ENCODE measurements at places on chromosomes 1 and 21.

DNA sequence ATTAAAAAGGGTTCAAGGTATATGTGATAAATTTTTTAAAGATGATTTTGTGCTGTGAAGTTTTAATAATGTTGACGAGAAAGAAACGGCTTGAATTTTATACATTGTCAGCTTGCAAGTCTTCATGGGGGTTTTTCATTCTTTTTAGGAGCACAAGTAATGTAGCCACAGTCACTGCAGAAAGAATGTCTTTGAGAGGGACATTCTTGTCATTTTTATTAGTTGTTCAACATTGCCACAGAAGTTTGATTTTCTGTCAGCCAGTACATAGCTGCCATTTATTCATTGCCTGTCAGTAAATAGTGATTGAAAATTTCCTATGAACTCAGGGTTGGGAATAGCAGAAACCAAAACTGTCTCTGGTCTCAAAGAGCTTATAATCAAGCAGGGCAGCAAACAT is 156.3 kb downstream of the DHRS3 start:
- no peak for DNase-seq

DNA sequence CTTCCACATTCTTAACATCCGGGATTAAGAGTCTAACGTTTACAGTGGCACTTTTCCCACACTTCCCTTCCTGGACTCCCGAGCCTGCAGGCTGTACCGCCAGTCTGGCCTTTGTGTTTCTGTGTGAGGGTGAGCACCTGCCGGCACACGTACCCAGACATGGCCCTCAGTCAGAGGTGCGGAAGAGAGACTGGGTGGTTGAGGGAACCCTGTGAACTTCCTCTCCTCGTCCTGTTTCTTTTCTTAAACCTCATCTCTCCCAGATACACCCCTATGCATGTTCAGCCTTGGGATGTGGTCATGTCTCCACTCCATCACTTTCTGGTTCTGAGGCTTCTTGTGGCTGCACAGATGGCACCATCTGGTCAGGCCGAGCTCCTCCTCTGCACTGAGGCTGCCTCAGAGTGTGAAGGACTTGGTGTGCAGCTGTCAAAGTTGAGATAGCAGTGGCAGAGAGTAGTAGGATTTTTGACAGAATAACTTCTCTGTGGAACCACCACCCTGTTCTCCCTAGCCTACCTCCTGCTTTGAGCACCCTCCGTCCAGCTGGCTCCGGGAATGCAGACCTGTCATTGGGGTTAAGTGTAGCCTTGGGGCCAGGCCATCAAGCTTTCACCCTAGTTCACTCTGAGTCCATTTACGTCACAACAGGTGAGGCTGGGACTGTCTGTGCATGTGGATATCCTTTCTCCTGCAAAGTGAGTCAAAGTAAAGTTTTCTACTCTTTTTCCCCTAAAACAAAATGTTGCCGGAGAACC is 31.4 kb downstream of the VASH2 start:
- peak; percentile 36 for DNase-seq

DNA sequence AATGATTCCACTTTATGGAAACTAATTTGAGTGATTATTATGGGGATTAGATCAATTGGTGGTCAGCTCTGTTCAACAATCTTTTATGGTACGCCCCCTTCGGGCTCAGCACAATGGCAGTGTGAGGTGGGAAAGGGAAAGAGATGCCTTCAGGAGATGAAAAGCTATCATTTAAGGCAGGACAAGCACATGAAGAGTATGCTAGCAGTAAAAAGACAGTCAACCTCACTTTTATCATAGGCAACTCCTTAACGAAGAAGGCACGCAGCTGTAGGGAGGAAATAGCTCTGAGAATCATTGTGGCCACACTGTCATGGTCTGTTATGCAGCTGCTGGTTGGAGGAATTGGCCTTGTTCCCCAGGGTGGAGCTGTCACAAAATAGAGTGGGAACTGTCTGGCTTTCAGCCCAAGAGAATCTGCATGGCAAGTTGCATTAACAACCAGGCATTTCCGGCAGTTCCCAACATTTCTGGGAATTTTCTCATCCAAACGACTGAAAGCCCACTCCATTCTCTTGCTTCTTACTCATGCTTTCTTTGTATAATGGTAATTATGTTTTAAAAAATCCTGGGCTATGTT is 54.4 kb upstream of the BCL10 start:
- DNase-seq, result no peak

DNA sequence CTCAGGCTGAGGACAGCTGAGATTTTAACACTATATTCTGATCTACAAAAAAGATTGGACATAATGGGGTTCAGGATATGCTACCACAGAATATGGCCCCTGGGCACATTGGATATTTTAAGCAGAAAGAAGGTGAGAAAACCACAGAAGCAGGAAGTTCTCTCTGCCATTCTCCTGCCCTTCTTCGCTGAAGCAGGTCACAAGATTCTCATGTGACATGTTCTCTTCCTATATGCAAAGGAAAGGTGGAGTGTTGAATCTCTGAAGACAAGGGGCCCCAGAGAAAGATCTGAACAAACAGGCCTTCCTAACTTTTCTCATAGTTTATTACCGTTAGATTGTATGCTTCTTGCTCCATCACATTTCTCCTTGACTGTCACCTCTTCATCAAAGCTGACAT is 285.7 kb downstream of the S1PR1 start:
- DNase-seq, result no peak

GRCh38 chr1:37325010-37325409 is 149.4 kb upstream of the ZC3H12A start:
- no peak for DNase-seq

- DNase-seq, result no peak
Observed at GRCh38 chr1:60402816-60403215, 329.2 kb upstream of the C1orf87 start.

DNA sequence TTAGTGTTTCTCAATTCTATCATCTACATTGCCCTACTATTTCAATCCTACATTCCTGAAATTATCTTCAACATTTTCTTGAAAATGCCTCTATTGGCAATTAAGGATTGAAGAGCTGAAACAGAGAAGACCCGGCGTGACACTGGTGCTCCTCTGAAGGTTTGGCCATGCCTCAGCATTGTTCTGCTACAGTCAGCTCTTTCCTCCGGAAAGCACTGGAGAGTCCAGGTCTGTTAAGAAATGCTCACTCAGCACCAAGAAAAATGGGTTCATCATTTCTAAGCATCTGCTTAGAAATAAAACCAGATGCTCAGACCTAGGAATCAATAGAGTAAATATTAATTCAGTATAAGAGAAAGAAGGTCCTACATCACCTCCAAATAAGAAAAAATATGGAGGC is 58.8 kb downstream of the WARS2 start:
- DNase-seq, result no peak

GRCh38 chr1:177281901-177282300 is 111.1 kb downstream of the BRINP2 start:
- DNase-seq, result no peak

DNA sequence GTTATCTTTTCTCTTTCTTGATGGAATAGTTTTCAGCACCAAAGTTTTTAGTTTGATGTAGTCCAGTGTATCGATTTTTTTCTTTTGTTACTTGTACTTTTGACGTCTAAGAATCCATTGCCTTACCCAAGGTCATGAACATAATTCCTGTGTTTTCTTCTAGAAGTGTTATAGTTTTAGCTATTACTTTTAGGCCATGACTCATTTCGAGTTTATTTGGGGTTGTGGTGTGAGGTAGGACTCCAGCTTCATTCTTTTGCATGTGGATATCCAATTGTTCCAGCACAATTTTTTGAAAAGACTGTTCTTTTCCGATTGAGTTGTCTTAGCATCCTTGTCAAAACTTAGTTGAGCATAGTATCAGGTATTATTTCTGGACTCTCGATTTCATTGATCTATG is 79.4 kb upstream of the SELENON start:
- DNase-seq, result no peak

DNA sequence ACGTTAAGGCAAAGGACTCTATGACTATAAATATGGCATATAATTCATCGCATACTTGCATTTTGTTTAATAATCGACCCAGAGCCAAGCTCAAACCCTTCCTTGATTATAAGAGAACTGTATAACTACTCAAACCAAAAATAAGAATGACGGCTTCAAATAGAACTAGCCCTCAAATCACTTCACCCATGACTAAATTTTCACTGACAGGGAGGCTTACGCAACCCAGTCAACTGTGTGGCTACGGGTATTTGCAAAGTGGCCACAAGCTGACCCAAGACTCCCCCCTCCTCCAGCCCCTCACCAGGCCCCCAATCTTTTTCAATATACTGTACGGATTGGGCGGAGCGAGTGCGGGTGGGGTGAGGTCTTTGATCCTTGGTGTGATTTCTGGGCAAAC is 268.3 kb downstream of the ASTN1 start:
- DNase-seq, result no peak

DNA sequence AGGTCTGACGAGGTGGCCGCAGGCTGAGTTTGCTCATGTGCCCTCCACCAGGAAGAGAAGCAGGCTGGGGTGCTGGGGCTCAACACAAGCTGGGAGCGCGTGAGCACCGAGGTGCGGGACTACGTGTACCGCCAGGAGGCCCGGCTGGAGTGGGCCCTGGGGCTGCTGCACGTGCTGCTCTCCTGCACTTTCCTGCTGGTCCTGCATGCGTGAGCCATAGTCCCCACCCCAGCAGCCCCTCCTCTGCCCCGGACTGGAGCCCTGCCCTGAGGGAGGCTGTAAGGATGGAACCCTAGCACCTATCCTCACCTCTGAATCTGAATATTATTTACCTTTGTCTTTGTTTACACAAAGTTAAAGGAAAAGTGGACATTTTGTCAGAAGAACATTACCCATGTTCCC is 7.8 kb upstream of the ADAM15 start:
- DNase-seq, result no peak

- no peak for DNase-seq
Observed at GRCh38 chr1:36834586-36834985, 199.7 kb downstream of the GRIK3 start.

- DNase-seq, result no peak
Observed at GRCh38 chr21:34595457-34595856, 19.5 kb downstream of the RCAN1 start.

GRCh38 chr1:58249737-58250586 is 296.6 kb downstream of the OMA1 start:
- peak; percentile 75 for DNase-seq

GRCh38 chr1:36160388-36160948 is 4.5 kb downstream of the MAP7D1 start:
- DNase-seq, result no peak

- DNase-seq, result no peak
Observed at GRCh38 chr1:87437663-87438295, 109.1 kb downstream of the LMO4 start.

DNA sequence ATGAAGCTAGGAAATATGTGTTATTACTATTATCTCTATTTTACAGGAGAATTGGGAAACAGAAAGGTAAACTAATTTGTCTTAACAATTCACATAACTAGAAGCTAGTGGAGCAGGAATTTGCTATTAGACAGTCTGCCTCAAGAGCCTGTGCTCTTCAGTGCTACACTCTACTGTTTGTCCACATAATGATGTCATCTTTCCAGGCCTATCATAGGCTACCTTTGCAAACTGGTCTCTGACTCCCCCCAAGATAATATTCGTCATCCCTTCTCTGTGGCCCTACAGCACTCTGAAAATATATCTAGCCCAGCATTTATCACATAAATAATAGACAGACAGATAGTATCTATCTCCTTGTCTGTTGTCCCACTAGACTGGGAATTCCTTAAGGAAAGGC is 34.1 kb downstream of the TRIT1 start:
- no peak for DNase-seq

GRCh38 chr1:235511470-235512240 is 7.4 kb upstream of the B3GALNT2 start:
- DNase-seq, result no peak

- DNase-seq, result no peak
Observed at GRCh38 chr21:28356422-28356821, 636.3 kb downstream of the LTN1 start.

DNA sequence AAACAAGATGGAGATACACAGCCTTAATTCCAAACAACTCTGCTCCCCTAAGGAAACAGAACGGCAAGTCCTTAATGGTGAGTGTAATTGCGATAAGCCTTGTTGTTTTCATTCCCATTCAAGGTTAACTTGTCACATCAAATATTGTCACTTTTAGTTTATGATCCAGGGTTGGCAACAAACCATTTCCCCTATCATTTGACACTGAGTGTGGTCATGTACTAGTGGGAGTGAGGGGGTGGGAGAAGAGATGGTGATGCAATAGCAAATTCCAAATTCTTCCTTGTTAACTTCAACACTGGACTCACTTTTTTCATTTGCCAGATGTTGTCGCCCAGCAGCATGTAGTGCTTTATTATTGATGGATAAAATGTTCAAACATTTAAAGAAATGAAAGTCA is 140.4 kb downstream of the ZNF326 start:
- no peak for DNase-seq

- DNase-seq, result no peak
Observed at GRCh38 chr1:117928881-117929342, 509 bp downstream of the GDAP2 start.

- no peak for DNase-seq
Observed at GRCh38 chr1:89822109-89822962, 1.5 kb downstream of the LRRC8D start.

- no peak for DNase-seq
Observed at GRCh38 chr1:18480315-18481189, at the start of gene KLHDC7A. Gene KLHDC7A (plus strand): TSS chr1:18480930. CDS start chr1:18480982, 52 bp downstream.

GRCh38 chr1:91687452-91687851 is 186.8 kb downstream of the CDC7 start:
- DNase-seq, result no peak

GRCh38 chr1:81517987-81518386 is 282.7 kb upstream of the ADGRL2 start:
- DNase-seq, result no peak

DNA sequence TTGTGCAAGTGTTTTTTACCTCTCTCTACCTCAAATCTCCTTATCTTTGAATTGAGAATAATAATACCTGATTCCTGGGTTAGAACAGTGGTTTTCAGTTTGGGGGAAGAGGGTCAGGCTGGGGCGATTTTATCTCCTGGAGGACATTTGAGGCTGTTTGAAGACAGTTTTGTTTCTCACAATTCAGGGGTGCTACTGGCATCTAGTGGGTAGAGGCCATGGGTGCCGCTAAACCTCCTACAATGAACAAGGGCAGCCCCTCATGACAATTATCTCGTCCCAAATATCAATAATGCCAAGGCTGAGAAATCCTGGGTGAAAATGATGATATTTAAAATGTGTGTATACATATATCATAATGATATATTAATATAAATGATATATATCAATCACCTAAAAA is 139.1 kb upstream of the USH2A start:
- no peak for DNase-seq

GRCh38 chr21:28207436-28208173 is 785.1 kb downstream of the LTN1 start:
- no peak for DNase-seq

DNA sequence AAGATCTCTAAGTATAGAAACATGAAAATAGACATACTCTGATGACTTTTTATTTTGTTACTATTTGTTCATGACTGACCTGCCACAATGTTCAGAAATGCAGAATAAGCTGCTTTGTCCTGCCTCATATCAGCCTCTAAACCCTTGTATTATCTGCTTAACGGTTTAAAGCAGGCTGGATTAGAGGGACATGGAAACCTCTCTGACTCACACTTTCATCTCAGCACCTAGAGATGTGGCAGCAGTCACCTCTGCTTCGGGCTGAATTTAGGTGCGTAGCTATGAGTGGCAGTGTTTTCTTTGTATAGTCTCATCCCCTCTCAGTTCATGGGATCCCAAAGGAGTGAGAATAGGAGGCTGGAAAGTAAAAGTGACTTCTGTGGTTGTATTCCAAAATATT is 255.4 kb downstream of the RGS7 start:
- no peak for DNase-seq

GRCh38 chr1:32216566-32216965 is 5.6 kb downstream of the TMEM234 start:
- no peak for DNase-seq
